ENCODE measurements at places on chromosomes 4 and X.
A peak's percentile ranks its signal among the peaks of the same experiment; 100 is the strongest.

DNA sequence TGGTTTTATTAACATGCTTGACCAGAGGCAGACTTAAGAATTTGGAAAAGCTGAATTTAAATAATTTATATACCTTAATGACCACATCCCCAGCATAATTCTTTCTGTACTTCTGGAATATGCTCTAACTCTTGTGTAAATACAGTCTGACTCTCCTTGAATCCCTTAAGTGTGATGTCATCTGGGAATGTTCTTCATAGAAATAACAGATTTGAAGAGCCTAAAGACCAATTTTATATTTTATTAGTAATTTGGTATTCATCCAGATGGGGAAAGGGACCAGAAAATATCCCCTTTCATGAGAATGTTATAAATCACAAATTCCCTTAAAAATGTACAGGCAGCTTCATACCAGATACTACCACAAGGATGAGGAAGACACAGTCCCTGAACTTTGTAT lies 58.3 kb downstream of the KCNIP4 start:
- H3K4me1 ChIP-seq = no peaks in the 10 kb centered on the region
- H3K36me3 ChIP-seq = no peaks in the 10 kb centered on the region
- H3K27ac ChIP-seq = no peak overlapping the region

GRCh38 chr4:118988635-118988972 lies 100.0 kb downstream of the SYNPO2 start:
- no peak overlapping the region for H3K4me3 ChIP-seq
- no peak overlapping the region for H3K27ac ChIP-seq
- no peak for DNase-seq
- no peaks in the 10 kb centered on the region for H3K36me3 ChIP-seq

DNA sequence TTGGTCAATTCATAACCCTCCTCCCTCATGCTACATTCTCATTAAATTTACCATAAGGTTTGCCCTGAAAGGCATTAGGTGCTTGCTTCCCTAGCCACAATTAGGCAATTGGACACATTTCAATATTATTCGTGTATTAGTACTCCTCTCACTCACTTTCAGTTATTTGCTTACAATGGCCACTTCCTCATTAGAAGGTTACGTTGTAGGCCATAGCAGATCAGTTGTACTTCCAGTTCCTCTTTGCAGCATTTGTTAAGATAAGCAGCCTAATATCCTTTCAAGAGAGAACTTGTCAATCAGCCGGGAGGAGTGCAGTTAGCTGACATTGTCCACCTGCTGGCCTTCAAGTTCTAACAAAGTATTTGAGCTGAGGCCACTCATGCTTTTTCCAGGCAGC lies 1017.2 kb downstream of the PCDH7 start:
- H3K36me3 ChIP-seq = no peaks in the 10 kb centered on the region
- no peaks in the 10 kb centered on the region for H3K4me1 ChIP-seq
- no peak overlapping the region for H3K4me3 ChIP-seq
- H3K27me3 ChIP-seq = peaks cover 2% of the 10 kb centered on the region
- no peak for DNase-seq
- H3K27ac ChIP-seq = no peak overlapping the region

DNA sequence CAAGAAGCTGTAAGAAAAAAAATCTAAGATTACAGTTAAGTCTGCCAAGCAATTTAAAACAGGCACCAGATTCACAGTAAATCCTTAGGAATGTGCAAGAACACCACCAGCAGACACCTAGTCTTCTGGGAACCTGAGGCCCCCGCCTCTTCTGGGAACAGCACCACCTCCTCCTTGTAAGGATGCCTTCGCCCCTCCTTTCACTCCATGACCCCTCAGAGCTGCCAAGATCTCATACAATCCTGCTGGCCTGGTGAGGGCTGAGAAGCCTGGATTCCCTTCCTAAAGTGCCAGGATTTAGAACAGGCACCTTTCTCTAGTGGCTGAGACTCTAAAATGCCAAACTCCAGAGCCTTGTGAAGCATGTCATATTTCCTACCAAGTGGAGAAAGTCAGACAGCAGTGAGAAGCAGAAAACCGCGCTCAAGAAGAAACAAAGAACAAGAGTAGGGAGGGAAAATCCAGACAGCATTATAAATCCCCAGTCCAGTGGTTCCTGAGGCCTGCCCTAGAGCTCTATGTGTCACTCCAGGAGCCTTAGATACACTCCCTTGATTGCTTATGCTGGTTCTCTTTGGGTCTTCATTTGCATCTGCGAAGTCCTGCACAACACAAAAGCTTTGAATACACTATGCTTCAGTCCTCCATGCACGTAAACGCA lies 166.4 kb downstream of the TSPAN5 start:
- no peak overlapping the region for H3K27ac ChIP-seq
- H3K36me3 ChIP-seq = peaks cover 3% of the 10 kb centered on the region
- no peak for DNase-seq
- no peak overlapping the region for H3K4me3 ChIP-seq
- no peaks in the 10 kb centered on the region for H3K27me3 ChIP-seq

DNA sequence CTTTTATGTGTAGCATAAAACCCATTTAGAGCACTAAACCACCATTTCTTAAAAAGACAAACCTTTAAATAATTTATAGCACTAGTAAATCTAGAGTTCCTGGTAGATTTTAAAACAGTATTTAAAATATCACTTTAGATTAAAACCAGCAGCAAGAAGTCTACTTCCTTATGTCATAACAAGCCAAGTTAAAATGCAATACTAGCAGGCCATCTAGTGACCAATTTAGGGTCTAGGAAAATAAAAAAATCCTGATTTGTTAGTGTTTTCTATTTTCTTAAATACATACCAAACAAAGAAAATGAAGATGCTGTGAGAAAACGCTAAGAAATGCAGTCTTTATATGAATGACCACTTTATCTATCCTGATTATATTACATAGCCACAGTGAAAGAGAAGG lies 53.9 kb downstream of the PAPSS1 start:
- no peak for DNase-seq
- H3K4me3 ChIP-seq = no peak overlapping the region
- no peaks in the 10 kb centered on the region for H3K4me1 ChIP-seq
- H3K27me3 ChIP-seq = peaks cover 3% of the 10 kb centered on the region
- no peak overlapping the region for H3K27ac ChIP-seq
- H3K36me3 ChIP-seq = no peaks in the 10 kb centered on the region

DNA sequence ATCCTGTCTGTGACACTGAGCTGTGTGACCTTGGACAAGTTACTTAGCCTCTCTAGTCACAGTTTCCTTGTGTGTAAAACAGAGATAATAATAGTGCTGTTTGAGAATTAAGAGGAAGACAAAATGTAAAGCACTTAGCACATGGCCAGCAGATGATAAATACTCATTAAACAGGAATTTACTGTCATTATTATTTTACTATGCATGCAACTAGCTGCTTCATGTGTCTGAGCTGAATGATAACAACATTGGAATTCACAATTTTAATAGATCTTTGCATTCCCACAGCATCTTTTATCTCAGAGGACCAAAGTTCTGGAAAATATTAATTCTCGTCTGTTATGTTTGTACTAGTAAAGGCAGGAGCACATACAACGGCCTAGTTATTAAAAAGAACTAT lies 79.2 kb upstream of the TET2 start:
- DNase-seq = no peak
- peaks cover 3% of the 10 kb centered on the region for H3K27me3 ChIP-seq
- no peak overlapping the region for H3K27ac ChIP-seq
- no peaks in the 10 kb centered on the region for H3K36me3 ChIP-seq
- H3K4me3 ChIP-seq = no peak overlapping the region

DNA sequence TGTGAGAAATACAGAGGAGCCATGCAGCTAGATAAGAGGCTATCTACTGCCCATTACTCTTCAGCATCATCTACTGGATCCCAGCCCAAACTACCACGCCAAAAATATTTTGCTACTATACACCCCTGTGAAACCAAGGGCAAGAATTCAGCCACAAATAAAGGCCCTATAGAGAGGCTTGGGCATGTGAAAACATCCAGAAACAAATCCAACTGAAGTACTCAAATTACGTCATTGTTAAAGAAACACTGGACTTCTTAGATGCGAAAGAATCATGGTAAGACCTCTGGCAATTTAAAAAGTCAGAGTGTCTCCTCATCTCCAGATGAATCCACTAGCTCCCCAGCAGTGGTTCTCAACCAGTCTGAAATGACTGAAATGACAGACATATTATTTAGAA lies 12.8 kb downstream of the NDST3 start:
- no peaks in the 10 kb centered on the region for H3K4me1 ChIP-seq
- H3K4me3 ChIP-seq = no peak overlapping the region
- DNase-seq = no peak
- H3K36me3 ChIP-seq = no peaks in the 10 kb centered on the region
- no peak overlapping the region for H3K27ac ChIP-seq

- H3K27ac ChIP-seq = no peak overlapping the region
- no peaks in the 10 kb centered on the region for H3K4me1 ChIP-seq
- H3K27me3 ChIP-seq = no peaks in the 10 kb centered on the region
Measured at GRCh38 chr4:105933083-105933482, 37.8 kb downstream of the NPNT start.

DNA sequence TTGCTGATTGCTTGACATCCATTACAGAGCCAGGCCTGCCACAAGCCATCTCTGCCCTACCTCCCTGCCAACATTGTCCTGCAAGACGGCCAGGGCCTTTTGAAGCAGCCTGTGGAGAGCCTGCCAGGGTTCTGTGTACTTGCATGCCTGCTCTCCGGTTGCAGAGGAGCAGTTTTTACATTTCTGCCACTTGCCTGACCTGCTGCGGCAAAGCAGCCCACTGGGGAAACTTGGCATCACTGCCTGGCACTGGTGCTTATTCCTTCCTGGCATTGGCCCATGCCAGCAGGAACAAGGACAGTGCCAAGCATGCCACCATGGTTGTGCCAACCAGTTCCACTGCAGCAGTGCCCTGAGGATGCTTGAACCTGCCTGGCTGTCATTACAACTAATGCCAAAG lies 167.1 kb downstream of the NHS start:
- no peaks in the 10 kb centered on the region for H3K36me3 ChIP-seq
- DNase-seq = no peak
- H3K4me1 ChIP-seq = peaks cover 1% of the 10 kb centered on the region
- H3K4me3 ChIP-seq = no peak overlapping the region
- no peak overlapping the region for H3K27ac ChIP-seq

DNA sequence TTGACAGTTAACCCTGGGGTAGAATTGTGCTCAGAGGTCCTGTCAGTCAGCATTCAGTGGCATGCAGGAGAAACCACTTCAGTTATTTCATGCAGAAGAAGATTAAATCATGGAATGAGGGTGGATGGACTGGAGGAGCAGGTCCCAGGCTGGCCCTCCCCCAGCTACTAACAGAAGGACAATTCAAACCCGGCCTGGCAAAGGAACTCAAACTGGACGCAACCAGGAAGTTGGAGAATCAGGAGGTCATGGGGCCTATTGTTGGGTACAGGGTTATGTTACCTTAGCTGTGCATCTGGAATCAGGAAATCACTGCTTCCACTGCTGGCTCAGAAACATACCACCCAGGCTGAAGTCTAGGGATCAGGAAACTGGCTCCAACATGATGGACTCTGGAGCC lies 121.4 kb downstream of the GPAT3 start:
- H3K36me3 ChIP-seq = no peaks in the 10 kb centered on the region
- no peaks in the 10 kb centered on the region for H3K4me1 ChIP-seq
- peaks cover 3% of the 10 kb centered on the region for H3K27me3 ChIP-seq
- no peak for DNase-seq

DNA sequence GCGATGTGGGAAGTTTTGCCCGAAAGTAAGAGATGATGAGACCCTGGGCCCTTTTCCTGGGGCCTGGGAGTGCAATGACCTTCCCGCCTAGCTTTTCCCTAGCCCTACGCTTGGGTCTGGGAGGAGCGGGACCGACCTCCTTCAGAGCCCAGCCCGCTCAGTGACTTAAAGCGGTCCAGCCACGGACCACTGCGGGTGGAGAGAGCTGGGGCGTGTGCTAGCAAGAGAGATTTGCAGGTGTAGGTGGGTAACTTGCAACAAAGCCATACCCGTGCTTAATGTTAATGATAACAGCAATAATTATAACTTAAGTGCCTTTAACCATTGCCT lies 503 bp upstream of the PDE5A start:
- H3K4me3 ChIP-seq = peak overlapping the region; percentile 78
- peaks cover 5% of the 10 kb centered on the region for H3K27me3 ChIP-seq
- no peak overlapping the region for H3K27ac ChIP-seq
- no peak for DNase-seq

- DNase-seq = no peak
- peaks cover 22% of the 10 kb centered on the region for H3K4me1 ChIP-seq
- H3K4me3 ChIP-seq = no peak overlapping the region
- H3K27me3 ChIP-seq = peaks cover 9% of the 10 kb centered on the region
- H3K36me3 ChIP-seq = no peaks in the 10 kb centered on the region
Measured at GRCh38 chrX:12891915-12892506, 14.4 kb upstream of the TLR8 start.
